ENCODE measurements at places on chromosomes 7 and 10.

GRCh38 chr10:120794390-120794789, 56.8 kb upstream of the WDR11 start:
- DNase-seq, result no peak

GRCh38 chr7:51064688-51065087, 251.9 kb downstream of the COBL start:
- no peak for DNase-seq

DNA sequence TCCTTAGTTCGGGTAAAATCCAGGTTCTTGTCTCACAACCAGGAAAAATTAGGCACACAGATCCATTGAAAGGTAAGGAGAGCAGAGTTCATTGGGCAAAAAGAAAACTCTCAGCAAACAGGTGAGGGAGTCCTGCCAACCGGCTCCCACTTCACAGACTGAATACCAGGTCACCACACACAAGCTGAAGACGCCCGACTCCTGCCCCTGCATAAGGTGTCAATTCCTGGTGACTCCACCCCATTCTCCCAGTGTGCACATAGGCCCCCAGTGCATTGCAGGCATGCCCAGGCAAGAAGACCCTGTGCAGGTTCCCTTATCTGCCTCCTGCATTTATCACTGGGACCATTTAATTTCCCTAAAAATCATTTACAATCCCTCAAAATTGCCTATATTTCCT, 354.6 kb downstream of the LRRTM3 start:
- DNase-seq, result no peak

GRCh38 chr7:53611043-53611442, 575.6 kb downstream of the POM121L12 start:
- DNase-seq, result no peak

- no peak for DNase-seq
Measured at GRCh38 chr10:130773941-130774340, 537.6 kb downstream of the TCERG1L start.

DNA sequence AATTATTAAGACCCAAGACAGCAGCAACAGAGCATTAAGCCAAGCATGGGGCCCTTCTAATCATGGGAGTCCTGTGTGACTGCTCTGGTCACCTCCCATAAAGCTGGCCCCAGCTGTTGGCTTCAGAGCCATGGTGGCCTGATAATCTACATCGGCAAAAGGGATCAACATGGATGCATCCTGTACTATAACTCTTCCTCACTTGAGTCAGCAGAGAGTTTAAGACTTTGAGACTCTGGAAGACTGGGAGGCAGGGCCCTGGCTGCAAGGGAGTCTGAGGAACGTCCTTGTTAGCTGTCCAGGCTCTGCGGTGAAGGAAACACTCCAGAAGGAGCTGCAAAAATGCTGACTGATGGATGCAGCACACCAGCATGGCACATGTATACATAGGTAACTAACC, 95.0 kb upstream of the KIAA1217 start:
- DNase-seq, result no peak

DNA sequence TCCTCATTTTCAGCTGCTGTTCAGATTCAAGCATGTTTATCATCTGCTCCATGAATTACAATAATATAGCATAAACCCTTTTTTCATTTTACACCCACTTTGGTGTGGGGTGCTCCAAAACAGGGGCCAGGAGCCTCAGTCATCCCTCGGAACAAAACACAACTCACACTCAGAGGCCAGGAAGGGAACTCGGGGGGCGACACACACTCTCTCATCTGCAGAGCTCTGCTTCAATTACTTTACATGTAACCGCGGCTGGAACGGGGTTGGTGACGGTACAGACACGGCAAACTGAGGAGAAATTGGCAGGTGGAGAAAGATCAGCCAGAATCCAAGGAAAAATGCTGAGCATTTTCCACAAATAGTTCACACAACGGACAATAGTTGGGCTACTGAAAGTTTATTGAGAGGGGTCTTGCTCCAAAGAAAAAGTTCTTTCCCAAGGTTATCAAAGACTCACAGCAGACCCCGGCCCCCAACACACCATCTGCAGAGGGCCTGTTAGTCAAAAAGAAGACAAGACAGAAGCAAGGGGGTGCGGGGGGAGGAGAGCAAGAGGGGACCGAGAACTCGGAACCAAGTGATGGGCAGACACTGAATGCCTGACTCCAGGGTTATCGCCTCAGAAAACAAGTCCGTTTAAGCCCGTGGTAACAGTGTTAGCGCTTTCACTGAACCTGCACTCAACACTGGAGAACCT, 20.5 kb downstream of the DIP2C start:
- no peak for DNase-seq

- DNase-seq, result no peak
Measured at GRCh38 chr7:37405603-37406122, 43.0 kb downstream of the ELMO1 start.

DNA sequence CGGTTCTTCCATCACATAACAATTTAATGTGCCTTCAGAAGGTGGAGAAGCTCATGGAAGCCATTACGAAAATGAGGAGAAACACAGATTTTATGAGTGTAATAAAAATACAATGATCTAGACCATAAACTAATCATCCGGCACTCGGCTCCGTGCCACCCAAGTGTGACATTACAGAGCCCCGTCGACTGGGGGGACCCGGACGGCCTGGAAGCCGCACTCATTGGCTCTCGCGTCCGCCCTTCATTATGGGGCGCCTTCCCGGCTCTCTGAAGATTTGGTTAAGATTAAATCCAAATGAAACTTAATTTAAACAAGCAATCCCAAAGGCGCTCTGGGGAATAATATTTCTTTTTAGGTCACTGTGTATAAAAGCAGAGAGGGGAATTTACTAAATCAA, 242.6 kb downstream of the DNAJB6 start:
- DNase-seq, result no peak

DNA sequence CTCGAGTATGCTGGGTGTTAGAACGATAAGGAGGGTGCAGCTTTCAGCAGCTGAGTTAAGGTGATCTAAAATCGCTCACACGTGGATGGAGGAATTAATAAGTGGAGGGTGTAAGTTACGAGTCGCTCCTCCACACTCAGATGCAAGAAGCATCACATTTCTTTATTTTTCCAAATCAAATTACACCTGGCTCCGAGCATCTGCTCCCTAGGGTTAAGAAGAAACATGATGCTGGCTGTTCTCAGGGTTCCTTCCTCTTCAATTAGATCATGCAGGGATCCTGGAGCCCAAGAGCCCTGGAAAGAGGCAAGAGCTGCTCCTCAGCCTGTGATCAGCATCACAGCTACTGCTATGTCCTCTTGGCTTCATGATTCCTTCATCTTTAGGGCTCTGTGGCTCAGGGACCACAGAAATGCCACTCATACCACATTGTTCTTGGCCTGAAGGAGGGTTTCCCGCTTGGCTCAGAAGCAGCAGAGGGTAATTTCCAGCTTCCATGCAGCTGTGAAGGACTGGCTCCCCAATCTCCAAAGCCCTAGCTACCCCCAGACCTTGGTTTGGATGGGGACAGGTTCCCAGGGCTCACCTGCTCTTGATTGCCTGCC, 235.9 kb upstream of the ZNF32 start:
- no peak for DNase-seq

DNA sequence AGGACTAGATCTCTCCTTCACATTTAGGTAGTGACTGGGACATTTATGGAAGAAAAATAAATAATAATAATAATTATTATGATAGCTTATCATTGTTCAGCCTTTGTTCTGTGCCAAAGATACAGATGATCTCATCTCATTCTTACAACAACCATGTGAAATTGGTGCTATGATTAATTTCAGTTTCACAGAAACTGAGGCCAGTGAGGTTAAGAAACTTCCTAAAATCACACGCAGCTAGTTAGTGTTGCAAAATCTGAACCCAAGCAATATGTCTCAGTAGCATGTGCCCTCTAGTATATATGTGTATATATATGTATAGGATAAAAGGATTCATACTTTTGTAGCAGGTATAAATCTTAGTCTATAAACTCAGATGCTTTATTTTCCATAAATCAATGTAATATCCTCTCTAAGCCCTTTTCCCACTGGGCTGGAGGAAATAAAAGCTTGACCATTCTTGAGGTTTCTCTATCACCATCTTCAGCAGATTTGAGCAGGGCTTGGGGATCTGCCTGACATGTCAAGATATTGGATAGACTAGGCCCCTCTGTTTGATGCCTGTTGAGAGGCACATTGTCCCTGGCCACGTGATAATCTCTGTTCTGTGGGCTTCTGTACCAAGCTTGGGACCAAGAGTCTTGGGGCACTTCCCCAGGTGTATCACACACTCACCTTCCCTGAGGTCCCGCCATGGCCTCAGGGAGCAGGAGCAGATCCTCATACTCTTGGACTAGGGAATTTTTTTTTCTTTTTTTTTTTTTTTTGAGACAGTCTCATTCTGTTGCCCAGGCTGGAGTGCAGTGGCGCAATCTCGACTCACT, 172.6 kb upstream of the NRP1 start:
- no peak for DNase-seq

- no peak for DNase-seq
Measured at GRCh38 chr10:132123606-132124005, 57.9 kb downstream of the JAKMIP3 start.

DNA sequence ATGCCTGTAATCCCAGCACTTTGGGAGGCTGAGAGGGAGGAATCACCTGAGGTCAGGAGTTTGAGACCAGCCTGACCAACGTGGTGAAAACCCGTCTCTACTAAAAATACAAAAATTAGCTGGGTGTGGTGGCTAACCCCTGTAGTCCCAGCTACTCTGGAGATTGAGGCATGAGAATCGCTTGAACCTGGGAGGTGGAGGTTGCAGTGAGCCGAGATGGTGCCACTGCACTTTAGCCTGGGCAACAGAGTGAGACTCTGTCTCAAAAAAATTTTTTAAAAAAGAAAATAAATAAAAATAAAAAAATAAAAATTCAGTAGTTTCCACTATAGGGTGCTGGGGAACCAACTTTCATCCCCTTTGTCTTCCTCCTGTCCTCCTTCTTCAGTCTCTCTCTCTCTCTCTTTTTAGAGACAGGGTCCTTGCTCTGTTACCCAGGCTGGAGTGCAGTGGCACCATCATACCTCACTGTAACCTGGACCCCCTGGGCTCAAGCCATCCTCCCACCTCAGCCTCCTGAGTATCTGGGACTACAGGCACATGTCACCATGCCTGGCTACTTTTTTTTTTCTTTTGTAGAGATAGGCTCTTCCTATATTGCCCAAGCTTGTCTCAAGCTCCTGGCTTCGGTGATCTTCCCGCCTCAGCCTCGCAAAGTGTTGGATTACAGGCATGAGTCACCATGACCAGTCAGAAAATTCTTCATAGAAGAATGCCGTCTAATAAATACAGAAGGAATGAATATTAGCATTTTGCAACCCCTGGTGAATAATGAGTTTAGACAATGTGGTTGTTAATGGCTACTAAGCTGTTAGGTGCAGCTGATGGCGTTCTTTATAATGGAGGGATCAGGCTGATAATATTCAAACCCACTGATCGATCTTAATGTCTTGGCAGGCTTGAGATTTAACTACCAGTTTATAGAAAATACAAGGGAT, 20.6 kb downstream of the RBM20 start:
- no peak for DNase-seq

DNA sequence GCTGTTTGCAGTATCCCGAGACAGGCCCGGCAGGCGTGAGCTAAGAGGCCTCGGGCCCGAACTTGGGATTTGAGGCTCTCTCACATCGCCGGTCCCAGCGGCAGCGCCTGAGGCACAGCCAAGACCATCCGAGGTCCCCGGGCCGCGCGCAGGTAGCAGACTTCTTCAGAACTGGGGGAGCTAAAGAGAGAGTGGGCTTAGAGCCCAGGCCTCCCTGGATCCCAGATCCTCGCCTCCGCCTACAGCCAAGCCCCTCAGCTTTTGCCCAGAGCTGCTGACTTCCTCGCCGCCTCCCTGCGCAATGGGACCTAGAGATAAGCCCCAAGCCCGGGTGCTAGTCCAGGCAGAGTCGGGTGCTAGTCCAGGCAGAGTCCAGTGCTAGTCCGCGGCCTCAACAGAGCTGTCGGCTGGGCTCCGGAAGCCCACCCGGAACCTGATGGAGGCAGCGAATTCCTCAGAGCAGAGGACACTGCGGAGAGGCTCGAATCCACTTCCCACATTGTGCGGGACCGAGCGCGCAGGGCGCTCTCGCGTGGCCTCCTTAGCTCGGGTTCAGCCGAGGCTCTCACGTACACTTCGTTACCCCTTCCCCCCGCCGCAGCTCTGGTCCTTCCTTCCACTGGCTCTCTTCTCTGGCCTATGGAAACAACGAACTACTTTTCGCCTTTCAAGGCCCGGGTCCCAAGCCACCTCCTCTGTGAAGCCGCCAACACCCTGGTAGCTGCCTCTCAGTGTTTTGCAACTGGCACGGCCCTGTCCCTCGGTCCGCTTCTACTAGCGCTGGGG, 5.8 kb downstream of the LBX1 start:
- no peak for DNase-seq

GRCh38 chr10:18268005-18268404, 127.8 kb downstream of the CACNB2 start:
- DNase-seq, result no peak

DNA sequence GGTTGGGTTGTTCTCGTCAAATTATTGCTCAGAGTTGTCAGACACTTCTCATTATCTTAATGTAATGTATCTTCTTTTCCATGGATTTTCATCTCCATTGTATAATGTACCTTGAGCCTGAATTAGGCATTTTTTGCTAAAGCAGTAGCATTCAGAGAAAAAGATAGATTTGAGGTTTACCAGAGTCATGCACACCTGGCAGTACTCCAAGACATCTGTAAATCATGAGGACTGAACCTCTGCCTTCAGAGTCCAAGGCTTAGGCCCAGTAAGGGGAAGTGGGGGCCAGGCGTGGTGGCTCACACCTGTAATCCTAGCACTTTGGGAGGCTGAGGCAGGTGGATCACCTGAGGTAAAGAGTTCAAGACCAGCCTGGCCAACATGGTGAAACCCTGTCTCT, 624.3 kb upstream of the MBL2 start:
- DNase-seq, result no peak

- no peak for DNase-seq
Measured at GRCh38 chr7:20114468-20114867, 102.7 kb downstream of the MACC1 start.

GRCh38 chr7:107687656-107688055, 27.0 kb downstream of the SLC26A4 start:
- no peak for DNase-seq

DNA sequence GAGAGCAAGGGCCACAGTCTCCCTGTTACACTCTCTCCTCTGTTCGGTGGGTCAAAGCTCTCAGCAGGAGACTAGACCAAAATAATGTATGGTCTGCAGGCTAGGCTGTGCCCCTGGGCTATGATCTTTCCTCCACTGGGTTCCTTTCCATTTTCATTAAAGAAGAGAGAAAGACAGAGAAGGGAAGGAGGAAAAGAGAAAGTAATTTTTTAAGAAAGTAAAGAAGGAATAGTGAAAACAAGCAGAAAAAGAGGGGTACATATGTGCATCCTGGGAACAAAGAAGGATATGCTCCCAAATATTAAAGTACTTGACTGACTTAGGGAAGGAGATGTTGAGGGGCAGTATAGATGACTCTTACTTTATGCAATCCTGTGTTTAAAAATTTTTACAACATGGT, 33.6 kb upstream of the PIK3AP1 start:
- DNase-seq, result no peak

GRCh38 chr7:20312562-20312961, 18.1 kb upstream of the ITGB8 start:
- no peak for DNase-seq

DNA sequence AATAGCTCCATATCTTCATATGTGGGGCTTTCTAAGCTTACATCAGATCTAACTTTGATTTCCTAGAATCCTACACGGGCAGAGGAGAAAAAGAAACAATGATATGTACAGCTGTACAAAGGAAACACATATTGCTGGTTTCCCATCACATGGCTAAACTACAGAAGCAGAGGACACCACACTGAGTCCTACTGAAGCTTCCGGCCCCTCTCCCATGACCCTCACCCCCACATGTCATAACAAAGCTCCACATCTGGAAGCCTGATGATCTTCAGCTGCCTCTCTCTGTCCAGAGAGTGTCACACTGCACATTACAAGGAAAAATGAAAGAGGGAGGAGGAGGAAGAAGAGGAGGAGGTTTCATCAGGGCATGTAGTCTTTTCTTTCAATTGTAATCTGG, 14.0 kb downstream of the SLC16A12 start:
- DNase-seq, result no peak

Data from NCI-H1092 (cell line).